Right kidney (tissue), 9 donors: ENCODE measurements at places on chromosomes 2 and 18.

GRCh38 chr18:6721755-6722154 is 7.8 kb upstream of the ARHGAP28 start:
- DNase-seq: no peak

DNA sequence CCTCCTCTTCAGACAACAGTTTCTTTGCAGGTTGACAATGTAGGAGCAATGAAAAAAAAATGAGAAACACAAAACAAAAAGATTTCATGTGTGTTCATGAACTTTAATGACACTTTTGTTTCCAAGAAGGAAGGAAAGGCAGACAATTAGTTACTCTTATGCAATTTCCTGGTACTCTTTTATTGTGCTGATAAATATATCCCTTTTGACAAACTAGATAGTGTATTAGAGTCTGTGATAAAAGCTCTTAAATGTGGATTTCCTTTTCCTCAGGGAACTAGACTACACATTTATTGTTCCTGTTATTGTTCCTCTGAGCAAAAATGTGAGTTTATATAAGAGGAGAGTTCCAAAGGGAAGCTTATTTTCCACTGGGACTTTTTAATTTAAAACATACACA is 188.7 kb upstream of the NRXN1 start:
- DNase-seq: no peak

DNA sequence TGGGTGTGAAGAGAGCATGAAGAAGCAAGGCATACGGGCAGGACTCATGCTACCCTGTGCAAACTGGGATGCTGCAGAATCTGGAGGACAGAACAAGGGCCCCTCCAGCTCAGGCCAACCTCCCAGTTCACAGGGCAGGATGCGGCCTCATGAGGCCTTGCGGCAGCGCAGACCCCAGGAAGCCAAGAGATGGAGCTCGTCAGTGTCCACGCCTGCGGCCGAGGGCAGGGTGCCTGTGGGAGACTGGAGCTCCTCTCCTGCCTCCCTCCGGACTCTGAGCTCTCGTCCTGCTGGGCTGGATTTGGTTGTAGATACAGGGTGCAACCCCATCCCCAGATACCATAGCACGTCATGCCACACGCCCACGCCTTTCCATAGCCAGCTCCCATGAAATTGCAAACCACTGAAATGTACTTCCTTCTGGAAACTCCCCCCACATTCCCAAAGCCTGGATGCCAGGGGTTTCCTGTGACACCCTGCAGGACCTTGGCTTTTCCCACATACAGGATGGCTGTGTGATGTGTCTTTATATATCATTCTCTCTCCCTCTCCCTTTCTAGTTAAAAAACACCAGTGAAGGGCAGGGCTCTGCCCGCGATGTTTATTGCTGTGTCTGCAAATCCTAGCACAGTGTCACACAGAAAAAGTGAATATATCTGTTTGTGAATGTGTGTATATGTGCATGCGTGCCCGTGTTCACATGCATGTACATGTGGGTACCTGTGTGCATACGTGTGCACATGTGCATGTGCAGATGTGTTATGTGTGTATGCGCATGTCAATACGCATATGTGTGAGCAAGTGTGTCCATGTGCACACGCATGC is 12.3 kb upstream of the SNTG2 start:
- DNase-seq: no peak

DNA sequence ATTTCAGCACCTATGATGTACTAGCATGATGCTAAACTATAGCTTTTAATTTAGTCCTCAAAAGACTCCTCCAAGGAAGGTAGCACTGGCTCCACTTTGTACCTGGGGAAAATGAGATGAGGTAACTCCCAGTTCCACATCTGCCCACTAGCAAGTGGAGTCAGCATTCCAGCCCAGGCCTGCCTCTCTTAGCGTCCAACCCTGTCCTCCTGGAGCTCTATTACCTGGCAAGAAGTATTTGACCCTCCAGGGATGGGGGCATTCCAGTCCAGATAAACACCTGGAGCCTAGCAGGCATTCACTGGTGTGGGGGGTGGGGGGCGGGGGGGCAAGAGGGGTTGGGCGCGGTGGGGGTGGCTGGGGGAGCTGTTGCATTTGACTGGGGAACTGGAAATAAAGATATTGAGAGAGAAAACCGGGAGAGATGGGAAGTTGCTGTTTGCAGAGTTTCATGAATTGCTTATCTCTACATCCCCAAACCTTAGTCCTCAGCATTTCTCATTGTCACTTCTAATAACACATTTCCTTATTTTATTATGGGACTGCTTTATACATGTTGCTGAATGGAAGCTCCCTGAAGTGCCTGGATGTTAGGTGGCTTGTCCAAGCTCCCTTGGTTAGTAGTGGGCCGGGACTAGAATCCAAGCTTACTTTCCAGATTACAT is 22.0 kb upstream of the FZD5 start:
- DNase-seq: no peak

GRCh38 chr2:240435948-240436682 is 652 bp downstream of the GPC1 start:
- DNase-seq: peak; percentile 75

GRCh38 chr2:27893006-27893405 is 2.5 kb downstream of the BABAM2 start:
- DNase-seq: no peak

DNA sequence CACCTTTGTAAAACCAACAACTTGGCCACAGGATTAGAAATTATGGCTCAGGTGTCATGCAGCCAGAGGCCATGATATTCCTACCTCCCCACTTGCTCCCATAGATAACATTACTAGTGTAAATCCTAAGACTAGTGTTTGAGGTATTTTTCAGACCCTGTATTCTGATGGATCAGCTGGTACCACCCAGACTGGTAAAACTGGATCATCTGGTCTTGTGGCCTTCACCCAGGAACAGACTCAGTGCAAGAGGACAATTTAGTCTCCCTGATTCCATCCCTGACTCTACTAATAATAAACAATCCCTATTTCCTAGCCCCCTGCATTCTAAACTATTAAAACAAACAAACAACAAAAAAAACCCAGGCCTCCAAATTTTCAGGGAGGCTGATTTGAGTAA is 121.0 kb downstream of the ALPK2 start:
- no peak for DNase-seq

DNA sequence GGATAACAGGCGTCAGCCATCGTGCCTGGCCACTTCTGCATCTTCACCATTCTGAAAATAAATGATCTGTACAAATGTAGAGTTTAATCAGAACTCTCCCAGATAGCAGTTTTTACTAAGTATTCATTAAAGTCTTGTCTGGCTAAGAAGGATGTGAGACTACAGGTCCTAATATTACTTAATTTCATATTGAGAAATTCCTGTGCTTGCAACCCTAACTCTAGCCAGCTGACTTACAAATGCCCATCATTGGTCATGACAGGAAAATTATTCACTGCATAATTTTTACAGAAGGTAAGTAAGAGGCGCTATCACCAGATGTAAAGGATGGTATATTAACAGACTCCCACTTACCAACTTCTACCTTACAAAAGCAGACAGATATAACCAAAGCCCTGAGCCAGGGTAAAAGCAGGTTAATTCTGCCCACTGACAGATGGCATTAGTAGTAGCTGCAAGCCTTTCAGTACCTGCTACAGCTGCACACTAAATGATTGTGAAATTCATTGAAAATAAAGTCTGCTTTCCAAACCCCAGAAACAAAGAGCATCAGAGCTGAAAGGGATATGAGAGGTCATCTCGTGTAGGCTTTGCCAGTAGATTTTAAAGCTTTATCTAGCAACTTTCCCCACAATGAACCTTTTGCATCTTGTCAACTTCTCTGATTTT is 271.3 kb upstream of the STON1 start:
- no peak for DNase-seq

- no peak for DNase-seq
These were observed 109.1 kb downstream of the PIK3C3 start for GRCh38 chr18:42064109-42064508.

DNA sequence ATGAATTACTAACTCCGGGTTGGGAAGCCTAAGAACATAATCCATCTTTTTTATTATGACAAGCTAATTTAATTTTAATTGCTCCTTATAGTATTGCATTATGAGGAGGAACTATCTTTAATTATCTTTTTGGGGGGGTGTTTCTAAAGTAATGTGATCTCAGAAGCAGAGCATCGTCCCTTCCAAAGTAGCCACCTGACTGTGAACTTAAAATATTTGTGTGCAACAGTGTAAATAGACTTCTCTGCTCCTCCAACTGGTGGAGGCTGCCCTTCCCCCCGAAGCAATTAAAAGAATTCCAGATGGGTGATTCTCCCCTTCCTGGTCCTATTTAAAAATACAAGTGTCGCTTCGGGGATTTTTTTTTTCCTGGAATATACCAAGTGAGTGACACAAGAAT is 55.7 kb downstream of the TCF7L1 start:
- peak; percentile 37 for DNase-seq

- no peak for DNase-seq
These were observed 111.7 kb downstream of the ANKRD44 start for GRCh38 chr2:197198890-197199289.

DNA sequence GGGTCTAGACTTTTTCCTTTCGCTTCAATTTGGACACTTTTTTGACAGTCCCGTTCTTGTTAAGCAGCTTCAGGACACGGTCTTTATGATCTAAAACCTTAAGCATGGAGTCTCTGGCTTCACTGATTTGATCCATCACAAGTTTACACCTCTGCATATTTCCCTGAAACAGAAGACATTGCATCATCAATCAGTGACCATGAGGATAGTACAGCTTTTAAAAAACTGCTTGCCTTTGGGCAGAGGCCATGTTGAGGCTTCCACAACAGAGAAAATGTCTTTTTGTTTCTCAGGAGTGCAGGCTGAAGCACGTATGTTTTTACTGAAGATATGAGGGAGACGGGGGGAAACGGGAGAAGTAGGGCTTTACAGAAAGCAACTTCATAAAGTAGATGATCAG is 56.2 kb upstream of the AMMECR1L start:
- DNase-seq: no peak

DNA sequence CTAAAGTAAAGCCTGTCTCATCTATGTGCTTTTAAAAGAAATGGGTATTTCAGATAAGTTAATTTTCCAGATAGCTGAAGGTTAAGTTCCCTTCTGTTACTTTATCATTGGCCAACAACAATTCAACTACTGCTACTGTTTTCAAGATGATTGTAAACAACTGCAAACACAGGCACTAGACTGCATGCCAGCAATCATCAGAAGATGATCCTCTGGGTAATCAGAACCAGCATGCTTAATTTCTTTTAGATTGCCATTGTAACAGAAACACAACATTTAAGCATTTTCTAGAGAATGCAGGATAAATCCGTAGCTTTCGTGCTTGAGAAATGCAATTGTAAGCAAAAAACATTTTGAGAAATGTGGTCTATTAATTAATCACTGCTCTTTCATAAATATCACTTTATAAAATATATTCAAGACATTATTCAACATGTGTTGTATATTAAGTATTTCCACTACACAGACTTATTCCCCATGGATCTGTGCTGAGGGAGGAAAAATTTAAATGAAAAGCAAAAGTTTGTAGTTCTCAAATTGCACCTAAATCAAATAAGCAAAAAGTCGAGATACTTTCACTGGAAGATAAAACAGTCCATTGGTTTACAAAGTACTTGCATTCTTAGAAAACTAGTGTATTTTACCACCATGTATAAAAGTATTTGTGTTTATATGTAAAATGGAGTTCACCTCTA is 133.7 kb downstream of the ATL2 start:
- DNase-seq: no peak

- no peak for DNase-seq
These were observed 61.5 kb upstream of the NEDD4L start for GRCh38 chr18:57982372-57983021.

GRCh38 chr18:50372743-50373142 is 2.1 kb upstream of the SKA1 start:
- no peak for DNase-seq

GRCh38 chr2:121184248-121184862 is 100.6 kb downstream of the TFCP2L1 start:
- no peak for DNase-seq

GRCh38 chr2:112199188-112199587 is 55.7 kb downstream of the ZC3H8 start:
- no peak for DNase-seq

DNA sequence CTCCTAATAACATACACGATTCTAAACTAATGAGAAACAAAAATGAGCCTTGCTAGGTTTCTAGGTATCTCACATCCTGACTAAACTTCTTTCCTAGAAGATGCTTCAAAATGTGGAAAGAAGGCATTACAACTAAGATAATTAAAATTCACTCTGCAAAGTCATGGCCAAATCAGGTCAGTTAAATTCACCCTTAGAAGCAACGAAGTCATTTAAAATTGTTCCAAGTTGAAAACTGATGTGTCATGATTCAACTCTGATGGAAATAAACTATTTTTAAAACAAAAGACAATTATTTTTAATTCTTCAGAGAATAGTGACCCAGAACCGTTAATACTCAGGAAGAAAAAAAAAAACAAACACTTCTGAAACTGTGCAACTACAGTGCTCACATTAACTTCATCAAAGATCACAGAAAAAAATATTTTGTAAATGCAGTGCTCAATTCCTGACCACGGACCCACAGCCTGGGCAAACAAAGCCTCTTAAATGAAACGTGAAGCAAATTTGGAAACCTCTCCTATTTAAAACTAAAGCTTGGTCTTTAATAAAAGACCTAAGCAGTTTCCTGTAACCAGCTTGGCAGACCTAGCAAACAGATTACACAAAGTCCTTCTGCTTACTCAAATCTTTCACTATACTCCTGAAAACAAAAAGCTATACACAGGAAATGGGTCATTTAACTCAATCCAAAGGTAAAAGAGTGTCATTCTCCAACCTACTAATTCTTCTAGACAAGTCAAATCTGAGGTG is 39.0 kb downstream of the CHN1 start:
- DNase-seq: no peak
